Subcutaneous preadipocyte (primary cell): ENCODE measurements at places on chromosomes 11 and 22. TPM values are rescaled to one million over a fixed set of nuclear protein-coding genes. Genes with fewer than 3 reads are reported as not detected.

OR5P2 gene
- total RNA-seq: not detected in 2 replicates

KCNJ1 gene
- total RNA-seq: not detected in 2 replicates

P2RY2 gene
- total RNA-seq: 0.39 TPM in 1 of 2 replicates, not detected in the other

OLFML1 gene
- 4.1 and 10.7 TPM in 2 replicates for total RNA-seq
